ENCODE measurements at places on chromosomes 11 and 22. TPM values are rescaled to one million over a fixed set of nuclear protein-coding genes. Genes with fewer than 3 reads are reported as not detected.
A peak's percentile ranks its signal among the peaks of the same experiment; 100 is the strongest.

- H3K27ac ChIP-seq = no peak overlapping the region
- H3K36me3 ChIP-seq = no peaks in the 10 kb centered on the region
- no peaks in the 10 kb centered on the region for H3K27me3 ChIP-seq
- no peak overlapping the region for H3K4me3 ChIP-seq
Measured at GRCh38 chr22:29157759-29158535, 47.7 kb upstream of the EMID1 start.

Gene ZNF215
- total RNA-seq = 3.6 TPM

DNA sequence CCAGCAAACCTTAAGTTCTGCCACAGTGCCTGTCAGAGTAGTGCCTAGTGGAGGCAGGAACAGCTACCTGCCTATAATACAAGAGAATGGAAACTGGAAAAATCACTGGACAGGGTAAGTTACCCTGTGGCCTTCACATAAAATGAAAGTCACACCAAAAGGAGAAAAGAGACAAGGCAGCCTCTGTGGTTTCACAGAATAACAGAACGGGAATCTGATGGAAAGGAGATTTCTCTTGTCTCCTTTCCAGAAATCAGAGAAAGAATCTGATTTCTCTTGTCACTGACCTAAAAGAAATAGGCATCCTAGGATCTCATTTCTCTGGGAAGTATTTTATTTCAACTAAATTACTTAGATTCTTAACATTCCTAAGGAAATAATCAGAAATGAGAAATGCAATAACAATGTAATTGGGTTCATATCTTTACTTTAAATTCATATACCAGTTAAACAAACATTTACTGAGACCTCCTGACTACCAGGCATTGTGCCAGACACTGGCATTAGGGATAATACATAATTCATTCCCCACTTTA lies 41.6 kb downstream of the PRCP start:
- no peak for DNase-seq
- H3K36me3 ChIP-seq = no peaks in the 10 kb centered on the region
- no peaks in the 10 kb centered on the region for H3K4me1 ChIP-seq
- no peaks in the 10 kb centered on the region for H3K27me3 ChIP-seq

- no peaks in the 10 kb centered on the region for H3K36me3 ChIP-seq
- no peak overlapping the region for H3K27ac ChIP-seq
- peak overlapping the region; percentile 26 for H3K4me3 ChIP-seq
- H3K4me1 ChIP-seq = peaks cover 7% of the 10 kb centered on the region
- peaks cover 3% of the 10 kb centered on the region for H3K27me3 ChIP-seq
Measured at GRCh38 chr11:72584939-72585597, 89.2 kb downstream of the PDE2A start.

DNA sequence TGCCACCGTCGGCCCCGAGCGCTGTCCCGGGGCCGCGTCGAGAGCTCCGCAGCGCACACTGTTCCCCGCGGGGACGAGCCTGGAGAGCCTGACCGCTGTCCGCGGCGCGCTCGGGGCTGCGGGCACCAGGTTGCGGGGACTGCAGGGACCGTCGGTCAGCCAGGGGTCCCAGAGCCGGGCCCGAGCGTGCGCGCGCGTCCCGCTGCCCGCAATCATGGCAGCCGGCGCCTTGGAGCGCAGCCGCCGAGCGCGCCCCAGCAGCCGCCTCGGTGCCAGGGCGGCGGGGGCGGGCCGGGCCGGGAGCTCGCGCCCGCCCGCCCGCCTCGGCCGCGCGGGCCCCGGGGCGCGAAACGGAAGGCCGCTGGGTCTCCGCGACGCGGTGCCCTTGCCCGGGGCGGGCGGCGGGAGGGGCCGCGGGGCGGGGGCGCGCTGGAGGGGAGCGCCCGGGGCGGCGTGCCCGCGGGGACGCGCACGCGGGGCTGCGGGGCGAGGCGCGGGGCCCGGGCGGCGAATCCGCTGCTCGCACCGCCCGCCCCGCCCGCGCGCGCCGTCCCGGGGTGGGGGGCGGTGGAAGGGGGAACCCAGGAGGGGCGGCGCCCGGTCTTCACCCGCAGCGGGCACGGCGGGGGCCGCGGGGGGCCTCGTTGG lies 79.4 kb upstream of the PPARA start:
- H3K27ac ChIP-seq = peak overlapping the region; percentile 100
- H3K4me1 ChIP-seq = no peaks in the 10 kb centered on the region
- no peaks in the 10 kb centered on the region for H3K36me3 ChIP-seq
- DNase-seq = no peak

Gene OTOG
- total RNA-seq = not detected

GRCh38 chr11:33542921-33543320 lies 157.7 kb downstream of the C11orf91 start:
- DNase-seq = peak; percentile 22
- no peaks in the 10 kb centered on the region for H3K27me3 ChIP-seq
- H3K27ac ChIP-seq = no peak overlapping the region

GRCh38 chr11:87374038-87374807 lies 336.5 kb downstream of the TMEM135 start:
- no peak overlapping the region for H3K27ac ChIP-seq
- H3K27me3 ChIP-seq = no peaks in the 10 kb centered on the region
- H3K36me3 ChIP-seq = no peaks in the 10 kb centered on the region
- H3K4me3 ChIP-seq = no peak overlapping the region

GRCh38 chr22:24580276-24580675 lies 12.6 kb downstream of the LRRC75B start:
- H3K4me1 ChIP-seq = no peaks in the 10 kb centered on the region
- DNase-seq = no peak
- no peak overlapping the region for H3K4me3 ChIP-seq
- no peaks in the 10 kb centered on the region for H3K36me3 ChIP-seq
- no peak overlapping the region for H3K27ac ChIP-seq

DNA sequence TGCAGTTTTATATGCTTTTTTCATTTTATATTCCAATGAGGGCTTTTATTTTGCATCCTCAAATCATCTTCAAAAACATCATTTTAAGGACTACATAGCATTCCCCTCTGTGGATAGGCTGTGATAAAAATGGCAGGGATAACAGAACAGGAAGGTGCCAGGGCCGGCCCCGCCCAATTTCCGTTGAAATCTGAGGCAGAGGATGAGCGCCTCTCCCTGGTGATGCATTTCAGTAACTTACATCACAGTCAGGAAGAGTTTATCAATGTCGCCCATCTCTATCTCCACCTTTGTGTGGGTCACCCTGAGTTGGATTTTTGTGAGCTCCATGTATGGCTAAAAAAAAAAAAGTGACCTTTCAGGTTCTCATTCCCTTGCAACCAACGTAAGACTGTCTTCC lies 201.6 kb downstream of the DSCAML1 start:
- H3K27me3 ChIP-seq = peaks cover 3% of the 10 kb centered on the region
- H3K4me3 ChIP-seq = no peak overlapping the region
- H3K36me3 ChIP-seq = no peaks in the 10 kb centered on the region
- DNase-seq = no peak

DNA sequence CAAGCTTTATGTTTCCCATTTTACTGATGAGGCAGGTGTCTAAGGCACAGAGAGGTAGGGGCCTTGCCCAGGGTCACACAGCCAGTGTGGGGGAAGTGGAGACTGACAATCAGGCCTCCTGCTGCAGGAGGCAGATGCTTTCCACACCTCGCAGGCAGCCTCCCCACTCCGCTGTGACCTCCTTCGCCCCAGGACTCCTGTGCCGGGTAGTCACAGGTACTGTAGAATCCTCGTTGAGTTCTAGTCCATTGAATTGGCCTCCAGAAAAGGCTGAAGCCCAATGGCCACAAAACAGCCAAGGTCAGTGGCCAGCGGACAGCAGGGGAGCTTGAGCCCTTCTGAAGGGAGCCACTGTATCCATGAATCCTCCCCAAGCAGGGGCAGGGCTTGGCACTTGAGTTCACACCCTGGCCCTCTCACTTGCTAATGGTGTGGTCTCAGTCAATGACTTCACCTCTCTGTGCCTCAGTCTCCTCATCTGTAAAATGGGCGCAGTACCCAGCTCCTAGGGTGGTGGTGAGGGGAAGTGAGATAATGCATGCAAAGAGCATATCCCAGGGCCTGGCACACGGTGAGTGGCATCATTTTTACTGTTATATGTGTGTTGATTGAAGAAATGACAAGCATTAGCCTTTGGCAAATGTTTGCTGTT lies 1.1 kb upstream of the FXYD2 start:
- no peak overlapping the region for H3K4me3 ChIP-seq
- H3K27me3 ChIP-seq = no peaks in the 10 kb centered on the region
- H3K27ac ChIP-seq = no peak overlapping the region
- H3K36me3 ChIP-seq = no peaks in the 10 kb centered on the region
- DNase-seq = no peak

Gene OR2AG1
- total RNA-seq = not detected

DNA sequence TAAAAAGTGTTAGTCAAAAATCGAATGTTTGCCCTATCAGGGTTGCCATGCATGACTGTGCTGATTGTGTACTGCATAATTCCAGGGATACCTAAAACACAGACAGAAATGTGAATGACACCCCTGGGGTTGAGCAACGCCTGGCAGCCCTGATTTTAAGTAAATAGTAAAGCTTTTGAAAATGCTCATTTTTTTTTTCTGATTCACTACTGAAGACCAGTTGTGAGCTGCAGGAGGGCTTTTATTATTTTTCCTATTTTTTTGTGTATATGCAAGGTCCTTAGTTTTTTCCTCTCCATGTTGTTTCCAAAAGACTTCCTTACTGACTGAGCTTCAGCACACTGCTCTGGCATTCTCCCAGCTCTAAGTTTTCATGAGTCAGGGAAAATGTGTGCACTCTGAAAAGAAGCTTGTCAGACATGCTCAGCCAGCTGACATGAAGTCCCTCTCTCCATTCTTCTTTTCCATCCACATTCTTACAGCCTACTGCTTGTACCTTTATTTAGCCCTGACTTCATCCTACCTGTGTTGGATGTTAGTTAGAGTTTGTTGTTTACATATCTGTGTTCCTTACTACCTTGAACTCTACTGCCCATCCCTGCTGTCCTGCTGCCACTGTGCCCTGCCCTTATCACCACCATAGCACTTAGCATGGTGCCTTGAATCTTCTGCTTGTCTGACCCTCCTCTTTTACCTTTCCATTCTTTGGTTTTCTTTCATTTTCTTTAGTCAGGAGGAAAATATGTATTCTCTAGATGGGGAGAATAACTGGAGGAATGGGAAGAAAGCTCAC lies 79.5 kb downstream of the HORMAD2 start:
- no peak for DNase-seq
- H3K4me3 ChIP-seq = no peak overlapping the region
- no peaks in the 10 kb centered on the region for H3K36me3 ChIP-seq
- no peaks in the 10 kb centered on the region for H3K4me1 ChIP-seq

DNA sequence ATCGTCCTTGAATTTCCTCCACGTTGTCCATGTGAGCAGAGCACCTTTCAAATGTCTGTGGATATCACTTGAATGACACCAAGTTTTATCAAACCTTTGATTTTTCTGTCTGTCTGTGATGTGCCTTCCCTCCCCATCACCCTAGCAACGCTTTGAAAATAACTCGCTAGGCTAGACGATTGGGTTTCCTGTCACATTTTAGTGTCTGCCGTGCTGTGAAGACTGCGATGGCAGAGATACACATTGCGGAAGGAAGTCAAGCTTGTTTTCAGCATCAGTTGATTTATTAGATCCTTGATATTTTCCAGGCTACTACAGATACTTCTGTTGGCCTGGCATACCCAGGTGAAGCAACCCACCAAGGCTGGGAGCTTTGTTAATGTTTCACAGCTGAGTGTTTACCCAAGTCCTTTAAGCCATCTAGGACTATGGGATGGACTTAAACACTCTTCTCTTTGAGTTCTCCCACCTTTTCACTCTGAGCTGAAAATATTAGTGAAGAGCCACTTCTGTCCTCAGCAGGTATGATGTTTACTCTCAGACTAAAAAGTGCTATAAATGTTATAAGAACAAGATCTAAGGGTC lies 93.6 kb upstream of the CD44 start:
- DNase-seq = no peak
- H3K36me3 ChIP-seq = no peaks in the 10 kb centered on the region
- H3K4me3 ChIP-seq = no peak overlapping the region
- no peaks in the 10 kb centered on the region for H3K27me3 ChIP-seq

Gene B4GALNT4
- 0.48 TPM for total RNA-seq

GRCh38 chr11:102925988-102926387 lies 29.5 kb downstream of the MMP13 start:
- DNase-seq = no peak
- H3K4me3 ChIP-seq = no peak overlapping the region
- H3K27ac ChIP-seq = no peak overlapping the region
- H3K36me3 ChIP-seq = no peaks in the 10 kb centered on the region

DNA sequence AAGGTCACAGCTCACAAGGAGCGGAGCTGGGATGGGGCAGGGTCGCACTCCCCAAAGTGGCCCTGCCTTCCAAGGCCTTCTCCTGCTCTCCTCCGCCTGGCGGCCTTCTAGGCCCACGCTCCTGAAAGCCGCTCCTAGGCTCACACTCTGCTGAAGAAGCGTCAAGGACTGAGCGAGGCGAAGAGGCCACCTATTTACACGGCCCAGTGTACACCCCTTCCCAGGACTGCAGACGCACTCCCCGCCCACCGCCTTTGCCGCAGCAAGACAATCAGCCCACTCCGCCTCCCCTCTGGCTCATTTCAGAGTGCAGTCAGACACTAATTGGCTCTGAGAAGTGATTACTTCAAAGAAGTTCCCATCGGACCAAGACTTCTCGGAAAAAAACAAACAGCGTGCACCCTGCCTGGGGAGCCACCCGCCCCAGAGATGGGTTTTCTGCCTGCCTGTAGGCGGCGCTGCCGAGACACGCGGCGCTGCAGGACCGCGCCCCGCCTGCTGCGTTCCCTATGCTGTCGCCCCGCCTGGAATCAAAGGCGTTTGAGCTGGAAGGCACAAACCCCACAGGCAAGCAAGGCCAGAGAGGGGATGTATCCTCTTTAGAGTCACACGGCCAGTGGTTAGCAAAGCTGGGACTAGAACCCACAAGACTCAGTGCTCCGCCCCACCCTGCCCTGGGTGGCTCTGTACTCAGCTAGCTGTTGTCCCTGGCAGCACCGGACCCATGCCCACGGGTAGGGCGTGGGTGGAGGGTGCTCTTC lies 414.8 kb downstream of the BUD13 start:
- no peak overlapping the region for H3K27ac ChIP-seq
- H3K27me3 ChIP-seq = no peaks in the 10 kb centered on the region
- no peak for DNase-seq

DNA sequence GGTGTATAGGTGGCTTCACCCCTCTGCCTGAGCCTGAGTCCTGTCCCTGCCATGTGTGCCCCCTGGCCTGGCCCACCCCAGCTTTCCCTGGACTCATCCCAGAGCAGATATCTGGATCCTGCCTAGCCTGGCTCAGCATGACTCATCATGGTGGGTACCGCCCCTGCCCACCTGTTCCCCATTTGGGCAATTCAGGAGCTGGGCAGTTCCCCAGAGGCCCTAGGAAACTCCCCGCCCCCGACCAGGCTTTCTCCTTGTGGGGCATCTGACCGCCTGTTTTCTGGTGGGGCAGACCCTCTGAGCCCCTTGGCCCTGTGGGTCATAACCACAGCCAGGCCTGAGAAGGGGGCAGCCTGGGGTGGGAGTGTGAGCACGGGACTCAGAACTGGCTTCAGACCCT lies 4.4 kb downstream of the TSPO start:
- no peak for DNase-seq
- no peaks in the 10 kb centered on the region for H3K27me3 ChIP-seq
- no peaks in the 10 kb centered on the region for H3K4me1 ChIP-seq
- no peak overlapping the region for H3K4me3 ChIP-seq
- no peaks in the 10 kb centered on the region for H3K36me3 ChIP-seq

Data from breast epithelium (tissue), 4 donors.